Epithelial cell of alveolus of lung (primary cell): ENCODE measurements at places on chromosomes 2 and 18. TPM values are rescaled to one million over a fixed set of nuclear protein-coding genes. Genes with fewer than 3 reads are reported as not detected.

Gene ABHD3
- total RNA-seq = 3.7 and 4.1 TPM in 2 replicates

Gene COL6A3
- 1,213 and 2,045 TPM in 2 replicates for total RNA-seq

Gene MOGAT1
- not detected in 2 replicates for total RNA-seq

Gene KRTCAP3
- total RNA-seq = 2.7 TPM in 1 of 2 replicates, not detected in the other

Gene STPG4
- total RNA-seq = 1.0 TPM in 1 of 2 replicates, not detected in the other

Gene HYCC2
- 2.7 and 4.2 TPM in 2 replicates for total RNA-seq

Gene IL36G
- not detected in 2 replicates for total RNA-seq

Gene UGT1A8
- total RNA-seq = not detected in 2 replicates

Gene ABCG5
- total RNA-seq = not detected in 2 replicates

Gene KIAA2012
- total RNA-seq = not detected in 2 replicates
